ENCODE measurements at places on chromosomes 4 and X.

- no peak for DNase-seq
Measured at GRCh38 chrX:135328421-135329005, 19.2 kb downstream of the ETDC start.

- no peak for DNase-seq
Measured at GRCh38 chr4:138110815-138111214, 131.3 kb downstream of the SLC7A11 start.

DNA sequence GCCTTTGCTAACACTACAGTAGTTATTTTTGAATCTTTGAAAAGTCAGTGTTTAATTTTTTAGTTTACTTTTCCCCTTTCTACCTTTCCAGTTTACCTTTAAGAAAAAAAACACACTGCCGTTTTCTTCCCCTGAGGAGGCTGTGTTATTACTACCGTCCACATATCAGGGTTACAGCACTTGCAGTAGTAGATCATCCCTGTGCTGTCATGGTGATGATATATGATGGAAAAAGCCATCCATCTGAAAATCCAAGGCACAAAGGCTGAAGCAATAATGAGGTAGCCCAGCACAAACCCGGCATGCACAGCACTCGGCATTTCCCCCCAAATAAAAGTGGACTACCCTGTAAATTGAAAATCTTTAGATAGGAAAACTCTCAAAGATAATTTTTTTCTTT is 258.7 kb downstream of the CXXC4 start:
- no peak for DNase-seq

- no peak for DNase-seq
Measured at GRCh38 chrX:107736781-107737531, 38.6 kb downstream of the TSC22D3 start.

GRCh38 chrX:71565474-71566041 is 12.7 kb upstream of the GCNA start:
- no peak for DNase-seq

GRCh38 chr4:77188498-77189220 is 31.7 kb downstream of the CCNG2 start:
- no peak for DNase-seq

GRCh38 chrX:368811-369562 is 17.7 kb downstream of the PPP2R3B start:
- no peak for DNase-seq

DNA sequence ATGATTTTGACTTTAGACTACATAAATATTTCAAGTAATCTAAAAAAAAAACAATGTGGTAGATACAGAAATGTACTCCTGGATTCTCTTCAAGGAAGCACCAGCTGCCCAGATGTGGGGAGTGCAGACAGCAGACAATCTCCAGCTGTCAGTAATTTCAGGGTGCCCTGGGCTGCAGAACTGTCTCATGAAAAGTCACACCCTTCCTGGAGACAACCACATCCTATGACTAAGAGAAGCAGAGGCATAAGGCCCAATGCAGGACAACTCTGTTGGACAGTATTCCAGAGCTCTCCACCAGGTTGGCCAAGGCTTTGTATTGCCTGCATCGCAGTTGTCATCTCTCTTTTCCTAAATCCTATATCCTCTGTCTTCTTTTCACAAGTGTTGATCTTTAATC is 34.4 kb upstream of the BLTP1 start:
- no peak for DNase-seq

GRCh38 chr4:163590103-163590502 is 95.6 kb downstream of the TMA16 start:
- DNase-seq, result no peak

- no peak for DNase-seq
Measured at GRCh38 chrX:17038681-17039161, 92.3 kb downstream of the REPS2 start.

DNA sequence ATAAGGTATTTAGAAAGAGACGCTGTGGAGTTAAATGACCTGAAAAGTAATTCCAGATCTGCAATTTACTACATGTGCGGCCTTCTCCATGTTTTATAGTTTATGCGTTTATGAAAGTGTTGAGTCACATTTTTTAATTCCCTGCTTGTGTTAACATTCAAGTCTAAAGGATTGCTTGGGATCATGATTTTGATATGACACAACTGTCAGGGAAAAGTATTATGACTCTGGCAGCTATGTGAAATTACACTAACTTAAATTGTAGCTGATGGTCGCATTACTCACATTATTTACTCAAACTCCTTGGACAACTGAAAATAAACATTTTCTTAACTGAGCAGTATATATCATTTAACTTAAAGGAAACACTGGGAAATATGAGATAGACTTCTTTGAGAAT is 14.3 kb upstream of the GABRB1 start:
- DNase-seq, result no peak

- DNase-seq, result no peak
Measured at GRCh38 chrX:24178441-24178840, 28.9 kb downstream of the ZFX start.

DNA sequence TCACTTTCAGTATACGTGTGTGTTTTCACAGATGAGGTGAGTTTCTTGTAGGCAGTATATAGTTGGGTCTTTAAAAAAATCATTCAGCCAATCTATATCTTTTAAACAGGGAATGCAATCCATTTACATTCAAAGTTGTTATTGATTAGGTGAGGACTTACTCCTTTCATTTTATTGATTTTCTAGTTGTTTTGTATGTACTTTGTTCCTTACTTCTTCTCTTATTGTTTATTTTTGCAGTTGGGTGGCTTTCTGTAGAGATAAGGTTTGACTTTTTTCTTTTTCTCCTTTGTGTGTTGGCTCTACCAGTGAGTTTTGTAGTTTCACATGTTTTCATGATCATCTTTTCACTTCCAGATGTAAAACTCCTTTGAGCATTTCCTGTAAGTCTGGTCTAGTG is 83.1 kb downstream of the MAGED1 start:
- no peak for DNase-seq

DNA sequence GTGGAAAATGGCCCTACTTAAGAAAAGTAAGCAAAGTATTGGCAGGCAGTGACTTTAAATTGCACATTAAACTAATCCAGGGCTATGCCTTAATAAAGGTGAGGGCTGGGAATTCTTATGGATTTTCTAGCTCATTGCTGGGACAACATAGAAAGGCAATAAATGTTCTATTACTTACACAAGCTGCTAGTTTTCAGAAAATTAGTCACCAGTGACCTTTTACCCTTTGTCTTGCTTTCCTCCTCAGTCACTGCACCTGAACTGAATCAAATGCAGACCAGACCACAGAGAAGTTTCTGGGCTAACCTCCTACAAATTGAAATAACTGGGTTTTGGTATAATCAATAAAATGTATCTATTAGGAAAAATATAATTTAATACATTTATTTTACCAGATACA is 694.4 kb upstream of the FAM241A start:
- DNase-seq, result no peak

GRCh38 chr4:126799416-126799815 is 833.3 kb upstream of the INTU start:
- no peak for DNase-seq

- DNase-seq, result no peak
Measured at GRCh38 chr4:117550085-117550484, 464.7 kb upstream of the TRAM1L1 start.

GRCh38 chrX:45842926-45843315 is 642.2 kb upstream of the DIPK2B start:
- DNase-seq, result no peak

DNA sequence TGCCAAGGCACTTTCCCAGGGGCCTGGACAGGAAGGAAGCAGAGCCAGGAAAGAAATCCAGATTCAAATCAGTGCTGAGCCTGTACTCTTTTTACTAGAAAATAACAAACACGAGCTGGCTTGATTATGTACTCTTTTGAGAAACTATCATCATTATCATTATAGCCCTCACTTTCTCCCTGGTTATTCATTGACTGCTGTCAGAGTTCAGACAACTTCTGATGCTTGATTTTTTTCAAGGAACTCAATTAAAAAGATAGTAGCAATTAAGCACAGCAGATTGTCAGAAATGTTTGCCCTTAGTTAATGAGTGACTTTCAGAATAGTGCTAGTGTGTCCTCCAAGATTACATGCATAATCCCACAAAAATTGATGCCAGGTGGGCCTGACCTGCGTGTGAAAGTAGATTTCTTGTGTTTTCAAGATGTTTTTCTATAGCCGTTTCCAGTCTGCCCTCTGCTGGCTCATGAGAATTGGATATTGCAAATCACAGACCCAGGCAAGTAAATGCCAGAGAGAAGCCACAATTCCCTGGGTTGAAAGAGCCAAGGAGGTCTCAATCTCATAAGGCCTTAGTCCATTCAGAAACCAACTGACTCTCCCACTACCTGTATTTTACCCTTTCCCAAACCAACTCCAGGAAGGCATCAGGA is 14.3 kb upstream of the PNPLA4 start:
- DNase-seq, result no peak

GRCh38 chr4:7238300-7238960 is 46.1 kb downstream of the SORCS2 start:
- no peak for DNase-seq

DNA sequence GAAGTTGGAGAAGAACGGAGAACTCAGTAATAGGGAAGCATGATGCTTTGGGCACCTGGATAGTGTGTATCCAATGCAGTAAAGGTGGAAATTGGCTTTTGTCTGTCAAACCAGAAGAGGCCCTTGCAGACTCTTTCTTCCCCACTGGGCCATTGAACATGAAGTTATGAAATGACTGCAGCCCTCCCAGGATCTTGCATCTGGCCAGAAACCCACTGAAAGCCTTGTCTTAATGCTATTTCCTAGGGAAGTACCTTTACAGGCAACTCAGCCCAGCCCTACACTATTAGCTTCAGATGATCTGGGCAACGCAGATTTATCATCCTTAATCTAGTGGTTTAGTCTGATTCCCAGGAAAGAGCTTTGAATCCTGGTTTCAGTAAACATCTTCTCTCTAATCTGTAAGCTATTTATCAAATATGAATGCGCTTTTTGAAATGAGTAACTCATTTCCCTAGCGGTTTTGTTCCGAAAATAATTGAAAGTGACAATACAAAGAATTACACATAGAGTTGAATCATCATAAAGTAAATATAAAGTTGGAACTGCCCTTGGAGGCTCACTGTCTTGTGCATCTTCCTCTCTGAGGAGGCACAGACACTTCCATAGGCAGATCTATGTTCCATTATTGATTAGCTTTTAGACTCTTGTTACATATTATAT is 464.1 kb downstream of the IDS start:
- DNase-seq, result no peak

- DNase-seq, result no peak
Measured at GRCh38 chrX:136221851-136222513, 29.2 kb downstream of the MAP7D3 start.

DNA sequence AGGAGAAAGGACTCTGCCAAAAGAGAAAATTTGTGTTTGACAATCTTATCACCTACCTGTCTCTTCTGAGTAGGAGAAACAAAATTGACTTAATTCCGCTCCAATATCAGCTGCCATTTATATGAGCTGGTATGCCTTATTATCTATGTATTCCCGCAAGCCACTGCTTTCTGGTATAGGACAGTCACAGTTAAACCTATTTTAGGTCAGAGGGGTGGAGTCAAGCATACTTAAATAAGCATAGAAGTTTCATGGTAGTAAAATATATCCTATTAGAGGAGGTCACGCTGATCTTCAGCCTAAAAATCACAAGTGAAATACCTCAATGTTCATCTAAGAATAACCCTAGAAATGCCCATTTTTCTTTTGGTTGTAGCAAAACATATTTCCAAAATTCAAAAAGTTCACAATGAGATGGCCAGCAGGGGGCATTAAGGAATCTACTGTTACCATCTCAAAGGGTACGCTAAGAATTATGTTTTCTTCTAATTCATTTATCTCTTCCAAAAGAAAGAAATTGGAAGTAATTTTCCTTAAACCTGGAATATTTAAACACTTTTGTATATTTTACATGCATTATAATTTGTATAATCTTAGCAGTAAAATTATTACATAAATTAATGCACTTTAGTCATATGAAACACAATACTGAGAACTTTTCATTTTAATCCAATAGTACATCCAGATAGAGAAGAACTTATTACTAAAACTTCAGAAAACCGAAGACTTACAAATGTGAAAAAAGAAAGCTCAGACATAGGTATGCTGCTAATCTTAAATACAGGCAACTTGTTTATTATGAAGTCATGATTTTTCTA is 10.5 kb downstream of the PPAT start:
- no peak for DNase-seq

DNA sequence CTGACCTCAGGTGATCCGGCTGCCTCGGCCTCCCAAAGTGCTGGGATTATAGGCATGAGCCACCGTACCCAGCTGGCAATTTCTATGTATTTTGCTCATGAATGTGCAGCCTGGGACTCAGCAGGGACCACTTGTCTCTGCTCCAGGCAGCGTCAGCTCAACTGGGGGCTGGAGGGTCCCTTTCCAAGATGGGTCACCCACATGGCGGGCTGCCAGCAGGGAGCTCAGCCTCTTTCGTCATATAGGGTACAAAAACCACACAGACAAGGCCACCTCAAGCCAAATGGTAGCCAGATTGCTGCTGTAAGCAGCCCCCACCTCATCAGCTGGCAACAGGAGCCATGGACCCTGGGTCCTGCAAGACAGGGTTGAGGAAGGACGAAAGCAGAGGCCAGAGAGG is 2.4 kb upstream of the CLDN24 start:
- DNase-seq, result no peak

DNA sequence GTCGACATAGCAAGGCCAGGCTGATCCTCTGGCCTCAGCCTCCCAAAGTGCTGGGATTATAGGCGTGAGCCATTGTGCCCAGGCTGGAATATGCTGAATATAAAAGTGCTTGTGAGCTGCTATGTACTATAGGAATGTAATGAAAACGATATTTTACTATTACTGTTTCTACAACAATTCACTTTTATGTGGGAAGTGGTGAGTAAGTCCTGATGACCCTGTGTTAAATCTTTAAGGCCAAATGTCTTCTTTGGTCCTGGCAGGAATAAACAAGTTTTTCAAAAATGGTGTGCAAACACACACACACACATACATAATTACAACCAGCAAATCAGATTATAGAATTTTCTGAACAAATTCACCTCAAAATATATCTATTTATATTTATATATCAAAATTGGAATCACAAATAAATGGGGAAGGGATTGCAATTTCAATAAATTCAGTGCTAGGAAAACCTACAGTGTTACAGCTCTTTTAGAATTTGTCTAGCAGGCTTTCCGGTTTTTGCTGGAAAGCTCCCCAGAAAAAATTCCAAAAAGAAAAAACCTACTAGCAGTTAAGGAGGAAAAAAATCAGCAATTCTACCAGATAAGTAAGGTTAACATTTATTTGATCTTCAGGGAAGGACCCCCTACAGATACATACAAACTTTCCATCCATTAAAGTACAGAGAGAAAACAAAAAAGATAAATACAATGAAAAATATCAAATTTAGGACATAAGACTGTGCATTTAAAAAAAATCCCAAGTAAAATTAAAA is 17.9 kb downstream of the SMIM14 start:
- no peak for DNase-seq

DNA sequence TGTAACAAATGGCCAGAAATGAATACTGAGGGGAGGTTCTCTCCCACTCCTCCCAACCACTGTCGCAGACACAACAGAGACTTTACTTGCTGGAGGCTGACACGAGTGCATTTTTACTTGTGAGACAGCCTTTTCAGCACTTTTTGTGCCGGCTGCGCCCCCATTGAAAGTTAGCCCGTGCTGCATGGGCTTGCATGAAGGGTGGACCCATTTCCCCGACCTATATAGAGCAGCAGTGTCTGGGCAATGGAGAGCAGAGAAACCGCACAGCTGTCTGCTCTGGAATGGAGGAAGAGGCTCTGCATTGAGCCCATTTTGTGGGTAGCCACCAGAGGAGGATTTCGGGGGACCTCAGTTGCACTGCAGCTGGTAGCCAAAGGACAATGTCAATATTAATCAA is 208.8 kb downstream of the UGT8 start:
- DNase-seq, result no peak

All from stimulated activated CD8-positive, alpha-beta memory T cell treated with anti-CD3 and anti-CD28 coated beads, Interleukin-4, amount 100 ng/mL, for 1 hour (primary cell).